Right hindlimb (tissue), 1 donor: ENCODE measurements at places on chromosomes 4 and X.
A peak's percentile ranks its signal among the peaks of the same experiment; 100 is the strongest.

GRCh38 chr4:2968381-2968780, 5.0 kb downstream of the GRK4 start:
- DNase-seq = no peak

GRCh38 chrX:119618439-119618838, 12.2 kb upstream of the NKRF start:
- DNase-seq = no peak

DNA sequence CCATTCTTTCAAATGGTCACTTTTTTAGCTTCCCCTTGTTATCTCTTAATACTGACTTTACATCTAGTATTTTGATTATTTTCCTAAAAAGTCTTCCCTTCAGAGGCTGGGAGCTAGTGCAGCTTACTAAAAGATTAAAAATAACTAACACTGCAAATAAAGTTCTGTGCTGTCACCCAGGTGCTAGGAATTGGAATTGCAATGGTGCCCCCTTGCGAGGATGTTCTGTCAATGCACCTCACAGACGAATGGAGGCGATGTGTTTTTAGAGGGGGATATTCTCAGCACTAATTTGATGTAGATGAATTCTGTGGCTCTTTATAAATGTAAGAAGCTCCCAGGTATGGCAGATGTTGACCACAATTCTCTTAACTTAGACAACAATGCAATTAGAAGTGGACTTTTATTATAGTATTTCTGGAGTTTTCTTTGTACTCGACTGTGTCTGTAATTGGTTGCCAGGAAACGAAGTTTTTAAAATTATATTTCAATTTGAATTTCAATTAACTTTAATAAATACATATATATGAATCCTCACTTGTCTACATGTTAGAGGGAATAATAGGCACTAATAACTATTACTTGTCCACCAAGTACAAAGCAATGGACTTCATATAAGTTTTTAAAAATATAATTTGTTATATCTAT, 22.0 kb upstream of the SMIM31 start:
- DNase-seq = peak; percentile 48

- DNase-seq = no peak
These were observed 55.6 kb downstream of the SEL1L3 start for GRCh38 chr4:25807102-25807728.

- DNase-seq = no peak
These were observed 458.1 kb upstream of the INTU start for GRCh38 chr4:127174616-127175015.

DNA sequence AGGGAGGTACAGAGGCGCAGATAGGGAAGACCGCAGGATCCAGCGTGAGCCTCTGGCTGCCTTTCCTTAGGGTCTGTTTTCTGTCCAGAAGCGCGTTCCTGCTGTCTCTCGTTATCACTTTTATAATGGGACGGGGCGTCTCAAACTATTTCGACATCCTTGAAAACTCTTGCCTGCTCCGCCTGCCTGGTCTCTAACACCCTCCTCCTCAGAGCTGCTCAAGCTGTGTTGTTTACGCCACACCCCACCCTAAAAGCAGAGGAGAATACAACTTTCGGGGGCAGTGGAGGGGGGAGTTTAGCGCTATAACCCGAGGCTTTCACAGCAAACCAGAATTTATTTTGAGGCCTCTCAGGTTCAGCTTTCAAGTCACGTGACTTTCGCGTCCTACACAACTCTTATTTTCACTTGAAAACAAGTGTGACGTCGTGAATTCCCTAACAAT, 646 bp upstream of the FAM3A start:
- DNase-seq = peak; percentile 65
